ENCODE measurements at places on chromosomes 3 and 15.
A peak's percentile ranks its signal among the peaks of the same experiment; 100 is the strongest.

- ATAC-seq: no peak
These were observed 7.4 kb downstream of the IL12A start for GRCh38 chr3:159996018-159996417.

DNA sequence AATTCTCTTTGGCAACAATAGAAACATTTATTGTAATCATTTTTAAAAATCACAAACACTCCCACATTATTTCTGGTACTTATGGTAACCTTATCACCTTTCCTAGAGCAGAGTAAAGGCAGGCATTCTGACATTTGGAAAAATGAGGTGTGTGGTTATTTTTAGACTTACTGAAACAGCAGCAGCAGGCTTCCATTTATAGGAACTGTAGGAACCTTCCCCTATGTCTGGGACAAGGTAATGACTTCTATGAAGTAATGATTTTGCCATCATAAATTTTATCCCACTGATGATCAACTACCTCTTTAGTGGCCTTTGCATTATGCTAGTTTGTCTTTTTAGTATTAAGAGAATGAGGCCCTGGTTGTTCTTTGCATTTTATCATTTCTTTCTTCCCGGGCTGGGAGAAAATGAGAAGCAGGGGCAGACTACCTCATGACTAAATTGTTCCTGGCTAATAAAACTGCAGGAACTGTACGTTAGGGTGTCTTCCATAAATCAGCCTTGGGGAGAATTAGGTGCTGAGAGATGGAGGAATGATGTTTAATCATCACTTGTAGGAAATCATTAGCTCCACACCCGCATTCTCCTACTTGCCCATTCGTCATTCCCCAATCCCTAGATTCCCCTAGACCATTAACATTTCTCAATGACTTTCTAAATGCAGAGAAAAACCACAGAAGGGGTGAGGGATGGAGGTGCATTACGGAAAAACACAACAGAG is 680.3 kb downstream of the AGBL1 start:
- ATAC-seq: no peak

GRCh38 chr3:119420196-119420595 is 43.2 kb downstream of the TMEM39A start:
- ATAC-seq: no peak

- ATAC-seq: peak; percentile 64
These were observed 112.7 kb downstream of the TNIK start for GRCh38 chr3:171347301-171348039.

- ATAC-seq: no peak
These were observed 50.1 kb downstream of the ITGB5 start for GRCh38 chr3:124837065-124837464.

DNA sequence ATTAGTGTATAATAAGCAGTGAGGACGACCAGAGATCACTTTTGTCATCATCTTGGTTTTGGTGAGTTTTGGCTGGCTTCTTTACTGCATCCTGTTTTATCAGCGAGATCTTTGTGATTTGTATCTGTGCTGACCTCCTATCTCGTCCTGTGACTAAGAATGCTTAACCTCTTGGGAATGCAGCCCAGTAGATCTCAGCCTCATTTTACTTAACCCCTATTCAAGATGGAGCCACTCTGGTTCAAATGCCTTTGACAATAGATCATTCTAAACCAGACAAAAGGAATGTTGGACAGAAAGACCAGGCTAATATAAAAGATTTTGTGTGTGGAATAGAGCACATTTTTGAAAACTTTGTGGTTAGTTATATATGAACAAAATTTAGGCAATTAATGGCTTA is 618.5 kb upstream of the BCHE start:
- ATAC-seq: no peak

DNA sequence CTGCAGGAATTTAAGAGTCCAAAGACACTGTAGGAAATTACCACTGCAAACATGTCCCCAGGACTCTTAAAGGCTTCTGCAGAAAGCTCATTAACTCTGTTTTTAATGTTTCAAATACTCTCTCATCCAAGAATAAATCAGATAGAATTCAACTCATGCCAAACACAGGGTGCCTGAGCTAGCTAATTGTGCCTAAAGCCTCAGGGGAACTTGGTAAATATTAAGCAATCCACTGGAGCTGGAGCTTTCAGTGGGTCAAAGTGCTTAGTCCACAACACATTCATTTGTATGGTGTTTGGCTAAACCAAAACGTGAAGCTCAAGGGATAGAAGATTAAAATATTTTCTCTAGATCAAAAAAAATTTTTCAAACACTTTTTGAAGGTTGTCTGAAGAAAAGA is 131.4 kb downstream of the THRB start:
- ATAC-seq: no peak

DNA sequence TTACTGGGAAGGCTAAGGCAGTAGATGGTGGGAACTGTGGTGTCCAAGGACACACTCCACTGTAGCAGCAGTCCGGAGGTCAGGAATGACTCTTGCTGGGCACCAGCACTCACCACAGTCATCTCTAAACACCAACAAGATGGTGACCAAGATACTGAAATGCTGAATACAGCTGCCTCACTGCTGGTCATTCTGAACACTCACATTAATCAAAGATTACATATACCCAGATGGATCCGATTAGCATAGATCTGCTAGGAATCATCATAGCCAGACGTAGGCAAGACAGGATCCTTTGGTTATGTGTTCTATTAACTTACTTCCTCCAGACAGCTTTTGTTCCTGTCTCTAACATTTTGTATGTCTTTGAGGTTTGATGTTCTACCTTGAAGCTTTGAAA is 134.9 kb upstream of the BFSP2 start:
- ATAC-seq: no peak

- ATAC-seq: no peak
These were observed 66.5 kb upstream of the RNU6-1 start for GRCh38 chr15:67906382-67906781.

DNA sequence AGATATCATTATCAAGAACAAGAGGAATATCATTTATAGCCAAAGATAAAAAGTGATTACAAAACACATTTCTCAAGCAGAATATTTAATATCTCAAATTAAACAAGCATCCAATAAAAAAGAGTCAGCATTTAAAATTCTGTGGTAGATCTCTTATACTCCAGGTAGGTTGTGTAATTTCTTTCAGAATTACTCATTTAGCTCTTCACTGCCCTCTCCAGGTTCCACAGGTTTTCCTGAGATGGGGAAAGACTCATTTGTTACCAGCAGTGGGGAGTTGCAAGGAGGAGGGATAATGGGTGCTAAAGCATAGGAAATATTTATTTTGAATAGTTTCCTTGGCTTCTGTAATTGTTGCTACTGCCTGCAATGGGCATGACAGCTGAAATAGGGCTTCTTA is 83.1 kb upstream of the RASGRP1 start:
- ATAC-seq: peak; percentile 70

DNA sequence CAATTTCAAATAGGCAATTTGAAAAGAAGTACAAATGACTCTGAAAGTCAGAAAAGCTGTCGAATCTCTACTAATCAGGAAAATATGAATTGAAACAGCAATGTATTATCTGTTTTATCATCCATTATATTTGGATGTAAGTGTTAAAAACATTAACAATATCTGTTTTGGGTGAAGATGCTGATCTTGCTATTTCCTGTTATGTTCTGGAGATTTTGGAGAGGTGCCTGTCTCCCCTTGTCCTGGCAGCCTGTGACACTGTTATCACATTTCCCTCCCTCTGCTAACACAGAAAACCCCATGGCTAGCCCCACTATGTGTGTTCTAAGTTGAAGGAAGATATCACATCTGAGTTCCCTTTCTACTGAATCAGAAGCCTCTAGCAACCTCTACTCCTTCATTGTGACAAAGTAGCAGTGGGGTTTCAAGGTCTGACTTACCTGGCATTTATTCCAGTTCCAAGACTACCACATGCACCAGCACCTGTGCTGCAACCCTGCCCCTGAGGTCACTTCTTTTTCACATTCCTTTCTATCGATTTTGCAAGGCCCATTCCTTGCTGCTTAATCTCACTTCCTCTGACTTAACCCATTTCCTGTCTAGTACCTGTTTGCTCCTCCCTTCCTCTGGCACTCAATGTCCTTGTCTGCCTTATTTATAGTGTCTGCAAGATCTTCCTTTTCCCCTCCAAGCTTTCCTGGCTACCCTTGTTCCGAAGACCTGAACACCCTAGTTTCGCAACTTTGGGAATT is 95.5 kb upstream of the COL8A1 start:
- no peak for ATAC-seq

GRCh38 chr15:88127432-88127790 is 129.1 kb downstream of the NTRK3 start:
- no peak for ATAC-seq

DNA sequence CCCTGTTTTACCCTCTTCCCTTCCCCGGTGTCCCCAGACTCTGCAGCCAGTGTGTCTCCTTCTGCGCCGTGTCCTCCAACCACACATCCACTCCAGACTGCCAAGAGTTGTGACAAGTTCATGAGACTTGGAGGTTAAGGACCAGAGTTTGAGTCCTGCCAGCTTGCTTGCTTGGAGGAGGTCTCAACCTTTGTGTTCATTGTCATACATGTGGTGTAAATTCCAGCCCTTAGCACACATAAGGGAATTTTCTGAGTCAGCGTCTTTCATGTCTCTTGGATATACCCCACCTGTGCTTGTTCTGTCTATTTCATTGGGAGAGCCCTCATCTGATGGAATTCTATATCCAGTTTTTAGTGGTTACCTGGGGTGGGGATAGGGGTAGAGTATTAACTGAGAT is 13.3 kb downstream of the CORO2B start:
- ATAC-seq: no peak

DNA sequence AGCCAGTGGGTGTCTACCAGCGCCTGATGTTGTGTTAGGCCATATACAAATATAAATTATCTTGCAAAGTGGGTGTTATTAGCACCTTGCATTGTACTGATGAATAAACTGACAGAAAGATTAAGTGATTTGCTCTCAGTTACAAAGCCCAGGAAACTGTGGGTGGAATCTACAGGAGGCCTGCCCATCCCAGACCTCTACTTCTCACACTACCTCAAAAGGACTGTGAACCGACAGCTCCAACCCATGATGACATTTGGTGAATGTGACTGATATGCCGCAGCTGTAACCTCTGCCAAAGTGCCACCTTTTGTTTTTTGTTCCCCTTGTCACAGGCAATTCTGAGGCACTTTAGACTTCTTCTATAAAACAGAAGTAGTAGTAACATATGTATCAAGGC is 43.7 kb upstream of the KCNMB2 start:
- no peak for ATAC-seq

DNA sequence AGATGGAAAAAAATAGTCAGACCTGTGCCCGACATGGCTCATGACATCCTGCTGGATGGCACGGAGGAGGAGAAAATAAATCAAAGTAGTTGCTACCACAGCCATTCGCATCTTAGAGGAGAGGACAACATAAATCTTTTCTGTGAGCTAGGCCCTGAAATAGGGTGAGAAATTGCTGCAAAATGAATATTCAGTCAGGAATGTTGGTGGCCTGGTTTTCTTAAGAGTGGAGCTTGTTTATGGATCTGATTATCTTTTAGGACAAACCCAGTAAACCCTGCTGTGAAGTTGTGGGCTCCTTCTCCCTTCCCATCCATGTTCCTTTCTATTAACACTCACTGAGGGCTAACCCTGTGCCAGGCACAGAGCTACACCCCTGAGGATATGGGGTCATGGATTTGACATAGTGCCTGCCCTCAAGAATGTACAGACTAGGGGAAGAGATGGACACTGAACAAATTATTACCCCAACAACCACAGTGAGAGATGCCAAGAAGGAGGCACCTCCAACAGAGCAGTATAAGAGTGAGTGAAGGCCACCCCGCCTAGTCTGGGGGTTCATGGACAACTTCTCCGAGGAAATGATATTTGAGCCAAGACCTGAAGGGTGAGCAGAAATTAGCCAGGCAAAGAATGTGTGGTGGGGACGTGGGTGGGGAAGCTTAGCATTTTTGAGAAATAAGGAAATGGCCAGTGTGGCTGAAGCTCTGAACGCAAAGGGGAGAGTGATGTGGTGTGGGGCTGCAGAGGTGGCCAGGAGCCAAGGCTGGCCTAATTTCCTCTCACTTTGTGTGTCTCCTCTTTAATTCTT is 68.9 kb upstream of the ARL8B start:
- ATAC-seq: no peak

- ATAC-seq: no peak
These were observed 854 bp upstream of the COL8A1 start for GRCh38 chr3:99637368-99638111.

DNA sequence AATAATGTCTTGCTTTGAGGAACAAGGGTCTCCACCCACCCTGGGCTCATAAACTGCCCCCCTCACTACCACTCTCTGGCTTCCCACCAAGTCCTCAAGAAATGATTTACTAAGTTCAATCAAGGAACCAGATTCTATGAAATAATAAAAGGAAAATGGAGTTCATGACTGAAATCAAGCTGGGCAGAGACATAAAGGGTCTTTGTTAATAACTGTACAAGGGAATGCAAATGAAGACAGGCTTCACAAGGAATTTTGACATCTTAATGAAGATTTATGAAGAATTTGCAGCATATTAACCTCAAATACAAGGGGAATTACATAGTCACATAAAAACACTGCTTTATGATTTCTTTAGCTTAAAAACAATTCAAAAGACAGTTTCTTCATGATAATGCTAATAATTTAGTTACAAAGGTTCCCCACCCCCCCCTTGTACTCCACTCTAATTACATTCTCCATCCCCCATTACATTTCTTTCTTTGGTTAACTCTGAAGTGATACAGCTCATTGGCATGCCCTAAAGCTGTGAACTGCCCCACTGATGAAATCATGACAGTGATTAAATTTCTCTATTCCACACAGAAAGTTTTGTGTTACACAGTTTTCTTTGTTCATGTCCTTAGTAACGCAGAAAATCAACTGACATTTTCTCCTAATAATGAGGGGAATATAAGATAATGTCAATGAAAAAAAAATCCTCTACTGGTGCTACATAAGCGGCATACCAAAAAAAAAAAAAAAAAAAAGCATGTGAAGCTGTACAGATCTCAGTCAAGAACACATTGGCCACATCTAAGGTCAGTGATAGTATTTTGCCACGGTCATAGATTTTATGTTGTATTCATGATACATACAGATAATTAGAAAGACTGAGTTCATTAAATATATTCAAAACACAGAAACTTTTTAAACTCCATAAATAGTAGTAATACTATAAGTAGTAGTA is 54.4 kb downstream of the WWTR1 start:
- no peak for ATAC-seq

DNA sequence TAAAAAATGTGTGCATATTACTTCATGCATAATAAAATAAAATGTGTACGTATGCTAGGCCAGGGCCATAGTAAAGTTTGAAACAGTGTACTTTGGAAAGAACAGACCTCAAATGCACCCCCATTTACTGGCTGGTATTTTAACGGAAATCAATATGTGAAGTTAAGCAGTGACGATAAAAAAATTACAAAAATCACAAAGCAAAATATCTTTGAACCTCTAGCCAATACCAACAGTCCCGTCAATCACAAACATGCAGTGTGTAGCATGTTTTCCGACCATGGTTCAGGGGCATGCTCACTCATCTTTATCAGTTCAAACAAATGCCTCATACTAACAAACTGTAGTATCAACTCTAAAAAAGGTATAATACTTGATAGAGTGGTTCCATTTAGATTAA is 121.1 kb downstream of the TJP1 start:
- ATAC-seq: no peak

DNA sequence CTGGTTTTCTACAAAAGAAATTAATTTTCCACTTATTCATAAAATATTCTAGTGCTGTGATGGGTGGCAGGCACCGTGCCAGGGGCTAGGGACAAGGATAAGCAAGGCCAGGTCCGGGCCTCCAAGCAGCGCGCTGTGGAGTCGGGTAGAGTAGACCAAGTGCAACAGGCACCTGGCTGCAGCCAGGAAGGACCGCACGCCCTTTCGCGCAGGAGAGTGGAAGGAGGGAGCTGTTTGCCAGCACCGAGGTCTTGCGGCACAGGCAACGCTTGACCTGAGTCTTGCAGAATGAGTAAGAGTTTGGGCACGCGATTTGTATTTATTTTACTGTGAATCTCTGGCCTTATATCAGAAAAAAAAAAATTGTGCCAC is at the start of gene CASR:
Gene CASR, plus strand, starts transcription at position 148 of the 372 bp plus-strand sequence. CDS start 70,522 bp downstream, outside the sequence.
- ATAC-seq: peak; percentile 47

All from esophagus mucosa (tissue), 1 donor.